Stomach (tissue), 19 donors: ENCODE measurements at places on chromosomes 12 and 14. TPM values are rescaled to one million over a fixed set of nuclear protein-coding genes. Genes with fewer than 3 reads are reported as not detected.

DNA sequence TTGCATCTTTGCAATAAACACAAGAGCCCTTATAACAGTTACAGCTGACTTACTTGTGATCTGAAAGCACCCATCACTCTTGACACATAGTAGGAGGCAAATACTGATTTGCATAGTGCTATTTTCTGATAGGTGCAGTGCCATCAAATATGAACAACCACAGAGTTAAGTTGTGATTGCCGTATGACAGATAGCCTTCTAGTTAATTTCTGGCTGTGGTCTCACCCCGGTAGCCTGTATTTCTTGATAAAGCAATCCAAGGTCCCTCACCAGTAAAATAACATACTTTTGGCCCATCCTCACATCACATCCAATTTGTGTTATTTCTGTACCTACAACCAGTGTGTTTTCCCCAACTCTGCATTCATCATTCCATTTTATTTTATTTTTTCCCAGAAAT is 23.3 kb upstream of the STYK1 start:
- H3K27ac ChIP-seq = no peak overlapping the region
- no peaks in the 10 kb centered on the region for H3K27me3 ChIP-seq
- no peak for DNase-seq
- H3K36me3 ChIP-seq = peaks cover 33% of the 10 kb centered on the region

The HOXC12 gene
- not detected for total RNA-seq

- DNase-seq = no peak
- no peak overlapping the region for H3K4me3 ChIP-seq
- H3K27ac ChIP-seq = no peak overlapping the region
- H3K27me3 ChIP-seq = no peaks in the 10 kb centered on the region
Measured at GRCh38 chr12:92020983-92021665, 124.5 kb downstream of the BTG1 start.

GRCh38 chr12:117919479-117919878 is 49.3 kb downstream of the KSR2 start:
- H3K4me3 ChIP-seq = no peak overlapping the region
- no peak for DNase-seq
- H3K36me3 ChIP-seq = no peaks in the 10 kb centered on the region
- no peak overlapping the region for H3K27ac ChIP-seq
- no peaks in the 10 kb centered on the region for H3K27me3 ChIP-seq
- no peaks in the 10 kb centered on the region for H3K4me1 ChIP-seq

The GOLGA5 gene
- total RNA-seq = 24.3 TPM

The TOMM20L gene
- total RNA-seq = not detected

The SLC10A1 gene
- total RNA-seq = not detected

The NRIP2 gene
- total RNA-seq = 24.3 TPM

The RAD51AP1 gene
- total RNA-seq = 5.2 TPM

DNA sequence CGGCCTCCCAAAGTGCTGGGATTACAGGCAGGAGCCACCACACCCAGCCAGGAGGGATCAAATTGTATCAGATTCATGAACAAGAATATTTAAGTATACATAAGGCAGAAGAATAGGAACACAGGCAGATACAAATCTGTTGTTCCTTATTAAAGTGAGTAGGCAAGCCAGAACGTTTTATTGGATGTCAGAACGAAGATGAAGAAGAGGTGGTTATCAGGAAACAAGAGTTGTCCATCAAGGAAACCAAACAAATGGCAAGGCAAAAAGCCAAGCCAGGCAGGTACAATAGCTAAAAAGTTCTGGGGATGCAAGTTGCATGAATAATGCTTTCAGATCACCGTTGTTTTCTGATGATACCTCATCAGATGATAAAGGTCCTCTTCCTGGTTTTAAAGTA is 31.1 kb upstream of the BAZ1A start:
- H3K27ac ChIP-seq = no peak overlapping the region
- no peaks in the 10 kb centered on the region for H3K4me1 ChIP-seq
- DNase-seq = no peak
- no peaks in the 10 kb centered on the region for H3K27me3 ChIP-seq
- H3K36me3 ChIP-seq = no peaks in the 10 kb centered on the region

DNA sequence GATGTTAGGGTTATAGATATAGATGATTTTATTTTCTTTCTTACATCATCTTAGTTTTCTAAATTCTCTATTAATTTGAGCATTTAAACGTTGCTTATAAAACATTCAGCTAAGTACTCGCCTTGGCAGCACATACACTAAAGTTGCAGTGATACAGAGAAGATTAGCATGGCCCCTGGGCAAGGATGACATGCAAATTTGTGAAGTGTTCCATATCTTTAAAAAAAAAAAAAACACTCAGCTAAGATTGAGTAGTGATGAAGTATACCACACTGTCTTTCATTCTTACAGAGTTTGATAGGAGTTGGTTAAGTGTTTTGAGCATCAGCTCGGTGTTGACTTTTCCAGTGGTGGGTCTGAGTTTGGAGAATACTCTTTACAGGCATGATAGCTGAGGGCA is 72.3 kb downstream of the FRMD6 start:
- H3K27ac ChIP-seq = no peak overlapping the region
- no peak overlapping the region for H3K4me3 ChIP-seq
- DNase-seq = no peak
- no peaks in the 10 kb centered on the region for H3K27me3 ChIP-seq
- peaks cover 88% of the 10 kb centered on the region for H3K36me3 ChIP-seq

GRCh38 chr12:46263140-46264016 is 5.5 kb downstream of the SLC38A1 start:
- peaks cover 11% of the 10 kb centered on the region for H3K27me3 ChIP-seq
- no peak overlapping the region for H3K4me3 ChIP-seq
- no peaks in the 10 kb centered on the region for H3K36me3 ChIP-seq
- no peak overlapping the region for H3K27ac ChIP-seq

The ISCU gene
- total RNA-seq = 245 TPM

- DNase-seq = no peak
- no peaks in the 10 kb centered on the region for H3K27me3 ChIP-seq
- H3K36me3 ChIP-seq = no peaks in the 10 kb centered on the region
- H3K27ac ChIP-seq = no peak overlapping the region
Measured at GRCh38 chr12:66279123-66279712, 23.1 kb upstream of the HELB start.

- peak overlapping the region; percentile 41 for H3K4me3 ChIP-seq
- peaks cover 9% of the 10 kb centered on the region for H3K27me3 ChIP-seq
- peaks cover 11% of the 10 kb centered on the region for H3K4me1 ChIP-seq
- peak overlapping the region; percentile 38 for H3K27ac ChIP-seq
Measured at GRCh38 chr14:36271939-36272907, 48.2 kb downstream of the MBIP start.

- H3K4me1 ChIP-seq = peaks cover 11% of the 10 kb centered on the region
- H3K4me3 ChIP-seq = no peak overlapping the region
- no peak overlapping the region for H3K27ac ChIP-seq
- DNase-seq = no peak
Measured at GRCh38 chr12:113180333-113180732, 4.9 kb downstream of the DDX54 start.

The WNT1 gene
- not detected for total RNA-seq

DNA sequence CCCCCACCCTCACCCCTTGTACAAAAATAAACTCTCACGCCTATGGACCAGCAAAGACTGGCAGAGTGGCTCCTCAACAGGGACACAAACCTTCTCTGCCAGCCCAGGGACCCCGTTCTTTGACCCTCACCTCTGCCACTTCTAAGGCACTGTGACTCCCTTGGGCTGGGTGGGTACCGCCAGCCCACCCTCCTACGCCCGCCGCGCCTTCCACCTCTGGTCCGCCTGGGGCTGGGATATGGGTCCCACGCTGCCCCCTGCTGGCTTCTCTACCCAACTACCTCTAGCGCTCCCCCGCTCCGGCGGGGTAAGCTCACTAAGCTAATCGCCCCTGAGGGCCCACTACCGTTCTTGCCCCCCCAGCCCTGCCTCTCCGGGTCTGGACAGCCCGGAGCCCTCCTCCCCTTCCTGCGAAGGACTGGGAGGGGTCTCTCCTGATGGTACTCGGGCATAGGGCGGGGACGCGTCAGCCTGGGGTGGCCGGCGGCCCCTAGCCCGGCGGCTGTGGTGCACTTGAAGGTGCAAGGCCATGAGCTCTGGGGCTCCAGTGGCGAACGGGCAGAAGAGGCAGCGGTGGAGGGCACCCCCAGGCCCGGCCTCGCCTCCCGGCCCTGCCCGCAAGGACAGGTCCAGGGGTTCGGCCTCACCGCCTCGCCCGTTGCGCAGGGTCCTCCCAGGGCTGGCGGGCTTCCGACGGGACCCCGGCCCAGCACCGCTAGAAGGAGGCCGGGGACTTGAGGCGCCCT is 8.1 kb downstream of the ZNF219 start:
- H3K36me3 ChIP-seq = peaks cover 65% of the 10 kb centered on the region
- DNase-seq = peak; percentile 57
- no peak overlapping the region for H3K27ac ChIP-seq
- H3K27me3 ChIP-seq = no peaks in the 10 kb centered on the region
- no peak overlapping the region for H3K4me3 ChIP-seq
- H3K4me1 ChIP-seq = no peaks in the 10 kb centered on the region

GRCh38 chr12:79378496-79378895 is 312.3 kb downstream of the PAWR start:
- no peak for DNase-seq
- H3K27ac ChIP-seq = no peak overlapping the region
- H3K36me3 ChIP-seq = no peaks in the 10 kb centered on the region
- no peaks in the 10 kb centered on the region for H3K4me1 ChIP-seq

DNA sequence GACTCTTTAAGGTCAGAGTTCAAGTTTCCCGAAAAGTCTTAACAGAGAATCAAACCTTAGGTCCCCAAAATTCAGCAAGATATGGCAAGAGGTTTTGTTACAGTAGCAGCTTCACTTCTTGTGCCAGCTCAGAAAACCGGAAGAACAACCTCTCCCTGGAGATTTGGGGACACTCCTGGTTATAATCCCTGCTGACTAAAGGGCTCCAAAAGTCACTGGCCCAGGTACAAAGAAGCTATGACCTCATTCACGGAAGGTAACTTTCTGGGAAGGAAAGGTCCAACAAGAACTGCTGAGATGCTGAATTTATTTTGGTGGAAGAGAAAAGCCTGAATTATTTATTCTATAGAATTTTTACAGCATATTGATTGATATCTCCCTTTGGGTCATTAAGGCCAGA is 55.6 kb upstream of the DIO2 start:
- no peak overlapping the region for H3K27ac ChIP-seq
- H3K27me3 ChIP-seq = no peaks in the 10 kb centered on the region
- H3K4me3 ChIP-seq = no peak overlapping the region
- no peaks in the 10 kb centered on the region for H3K4me1 ChIP-seq

- H3K4me3 ChIP-seq = no peak overlapping the region
- H3K4me1 ChIP-seq = no peaks in the 10 kb centered on the region
- DNase-seq = no peak
- no peak overlapping the region for H3K27ac ChIP-seq
- no peaks in the 10 kb centered on the region for H3K27me3 ChIP-seq
Measured at GRCh38 chr12:83739607-83740006, 1052.9 kb downstream of the TMTC2 start.

- H3K4me1 ChIP-seq = no peaks in the 10 kb centered on the region
- no peak overlapping the region for H3K4me3 ChIP-seq
- no peaks in the 10 kb centered on the region for H3K36me3 ChIP-seq
Measured at GRCh38 chr14:90445011-90445410, 48.2 kb downstream of the CALM1 start.

GRCh38 chr12:94055528-94055927 is 92.8 kb upstream of the PLXNC1 start:
- H3K4me1 ChIP-seq = peaks cover 5% of the 10 kb centered on the region
- DNase-seq = no peak
- H3K4me3 ChIP-seq = no peak overlapping the region
- no peaks in the 10 kb centered on the region for H3K27me3 ChIP-seq
- no peak overlapping the region for H3K27ac ChIP-seq

DNA sequence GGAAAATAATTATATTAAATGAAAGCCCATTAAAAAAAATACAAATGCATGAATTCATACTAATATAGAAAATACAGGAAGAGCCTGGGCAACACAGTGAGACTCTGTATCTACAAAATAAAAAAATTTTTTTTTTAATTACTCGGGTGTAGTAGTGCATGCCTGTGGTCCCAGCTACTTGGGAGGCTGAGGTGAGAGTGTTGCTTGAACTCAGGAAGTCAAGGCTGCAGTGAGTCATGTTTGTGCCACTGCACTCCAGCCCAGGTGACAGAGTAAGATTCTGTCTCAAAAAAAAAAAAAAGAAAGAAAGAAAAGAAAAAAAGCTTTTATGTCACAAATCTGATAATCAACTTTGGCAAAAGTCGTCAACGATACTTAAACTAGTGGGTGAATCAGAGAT is 80.6 kb upstream of the PLEKHA5 start:
- DNase-seq = no peak
- H3K27me3 ChIP-seq = no peaks in the 10 kb centered on the region
- no peaks in the 10 kb centered on the region for H3K36me3 ChIP-seq
- no peak overlapping the region for H3K4me3 ChIP-seq
- no peaks in the 10 kb centered on the region for H3K4me1 ChIP-seq
- H3K27ac ChIP-seq = no peak overlapping the region

- no peaks in the 10 kb centered on the region for H3K27me3 ChIP-seq
- H3K36me3 ChIP-seq = peaks cover 7% of the 10 kb centered on the region
- H3K4me1 ChIP-seq = peaks cover 65% of the 10 kb centered on the region
- H3K4me3 ChIP-seq = peak overlapping the region; percentile 94
- DNase-seq = no peak
Measured at GRCh38 chr12:110739488-110739887, 3.2 kb downstream of the PPP1CC start.

- DNase-seq = no peak
- no peak overlapping the region for H3K27ac ChIP-seq
- H3K36me3 ChIP-seq = no peaks in the 10 kb centered on the region
Measured at GRCh38 chr12:87596636-87597035, 432.6 kb downstream of the C12orf50 start.

The PLBD1 gene
- total RNA-seq = 38.2 TPM

The GARIN6 gene
- total RNA-seq = not detected

The ZDHHC22 gene
- not detected for total RNA-seq

- DNase-seq = no peak
- no peaks in the 10 kb centered on the region for H3K4me1 ChIP-seq
- H3K27ac ChIP-seq = no peak overlapping the region
- H3K4me3 ChIP-seq = no peak overlapping the region
- H3K36me3 ChIP-seq = no peaks in the 10 kb centered on the region
Measured at GRCh38 chr14:33580841-33581240, 370.0 kb downstream of the EGLN3 start.

- no peaks in the 10 kb centered on the region for H3K36me3 ChIP-seq
- H3K27me3 ChIP-seq = no peaks in the 10 kb centered on the region
- DNase-seq = no peak
Measured at GRCh38 chr12:95942101-95942523, 302 bp downstream of the CCDC38 start.

DNA sequence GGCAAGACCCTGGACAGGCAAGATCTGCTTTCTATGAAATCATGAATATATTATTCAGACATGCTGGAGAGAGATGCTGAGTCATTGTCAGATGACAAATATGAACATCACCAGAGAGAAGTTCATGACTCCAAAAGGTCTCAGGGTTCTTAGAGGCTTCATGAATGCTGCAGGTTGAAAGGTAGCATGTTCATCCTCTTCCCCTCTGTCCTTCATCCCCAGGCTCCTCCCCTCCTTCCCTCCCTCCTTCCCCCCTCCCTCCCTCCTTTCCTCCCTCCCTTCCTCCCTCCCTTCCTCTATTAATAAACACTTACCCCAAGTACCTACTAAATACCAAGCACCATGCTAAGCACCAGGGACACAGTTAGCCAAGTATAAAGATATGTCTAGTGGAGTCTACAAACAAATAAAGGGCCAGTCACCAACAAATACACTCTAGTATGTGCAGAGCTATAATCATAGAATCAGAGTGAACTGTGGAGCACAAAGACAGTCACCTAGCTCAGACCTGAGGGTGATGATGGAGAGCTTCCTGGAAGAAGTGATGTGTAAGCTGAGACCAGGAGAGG is 46.2 kb downstream of the RPH3A start:
- DNase-seq = no peak
- H3K4me1 ChIP-seq = no peaks in the 10 kb centered on the region
- H3K36me3 ChIP-seq = no peaks in the 10 kb centered on the region
- no peaks in the 10 kb centered on the region for H3K27me3 ChIP-seq
- no peak overlapping the region for H3K4me3 ChIP-seq
